ENCODE measurements at places on chromosomes 16 and 17.

GRCh38 chr17:4811471-4811870, 4.5 kb downstream of the PLD2 start:
- no peak for DNase-seq

- DNase-seq: no peak
These were observed 3.8 kb downstream of the HAGH start for GRCh38 chr16:1822801-1823200.

DNA sequence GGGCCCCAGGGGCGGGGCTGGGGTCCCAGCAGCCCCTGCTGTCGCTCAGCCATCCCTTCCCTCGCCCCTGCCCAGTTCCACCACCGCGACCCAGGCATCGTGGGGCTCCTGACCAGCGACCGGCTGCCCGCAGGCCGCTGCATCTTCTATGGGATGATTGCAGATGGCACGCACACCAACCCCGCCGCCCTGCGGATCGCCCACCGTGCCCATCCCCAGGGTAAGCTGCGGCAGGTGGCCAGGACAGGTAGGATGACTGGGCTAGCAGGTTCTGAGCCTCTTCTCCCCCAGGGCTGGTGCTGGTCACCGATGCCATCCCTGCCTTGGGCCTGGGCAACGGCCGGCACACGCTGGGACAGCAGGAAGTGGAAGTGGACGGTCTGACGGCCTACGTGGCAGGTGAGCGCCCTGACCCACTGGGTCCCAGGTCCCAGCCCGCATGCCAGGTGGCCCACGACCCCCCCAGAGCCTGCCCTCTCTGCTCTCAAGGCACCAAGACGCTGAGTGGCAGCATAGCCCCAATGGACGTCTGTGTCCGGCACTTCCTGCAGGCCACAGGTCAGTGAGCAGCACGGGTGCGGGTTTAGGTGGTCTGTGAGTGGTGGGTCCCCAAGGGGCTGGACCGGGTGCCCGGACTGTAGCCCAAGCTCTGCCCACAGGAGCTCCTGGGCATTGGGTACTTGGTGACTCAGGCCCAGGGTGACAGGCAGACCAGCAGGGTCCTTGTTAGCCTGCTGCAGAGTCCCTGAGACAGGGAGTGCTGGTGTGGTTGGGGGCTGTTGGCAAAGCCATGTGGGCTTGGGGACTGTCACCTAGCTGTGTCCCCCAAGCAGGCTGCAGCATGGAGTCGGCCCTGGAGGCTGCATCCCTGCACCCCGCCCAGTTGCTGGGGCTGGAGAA, 2.8 kb downstream of the CEMP1 start:
- no peak for DNase-seq

- DNase-seq: no peak
These were observed 33.3 kb upstream of the SRSF1 start for GRCh38 chr17:58040386-58040785.

GRCh38 chr16:87163637-87164036, 153.6 kb downstream of the C16orf95 start:
- no peak for DNase-seq

DNA sequence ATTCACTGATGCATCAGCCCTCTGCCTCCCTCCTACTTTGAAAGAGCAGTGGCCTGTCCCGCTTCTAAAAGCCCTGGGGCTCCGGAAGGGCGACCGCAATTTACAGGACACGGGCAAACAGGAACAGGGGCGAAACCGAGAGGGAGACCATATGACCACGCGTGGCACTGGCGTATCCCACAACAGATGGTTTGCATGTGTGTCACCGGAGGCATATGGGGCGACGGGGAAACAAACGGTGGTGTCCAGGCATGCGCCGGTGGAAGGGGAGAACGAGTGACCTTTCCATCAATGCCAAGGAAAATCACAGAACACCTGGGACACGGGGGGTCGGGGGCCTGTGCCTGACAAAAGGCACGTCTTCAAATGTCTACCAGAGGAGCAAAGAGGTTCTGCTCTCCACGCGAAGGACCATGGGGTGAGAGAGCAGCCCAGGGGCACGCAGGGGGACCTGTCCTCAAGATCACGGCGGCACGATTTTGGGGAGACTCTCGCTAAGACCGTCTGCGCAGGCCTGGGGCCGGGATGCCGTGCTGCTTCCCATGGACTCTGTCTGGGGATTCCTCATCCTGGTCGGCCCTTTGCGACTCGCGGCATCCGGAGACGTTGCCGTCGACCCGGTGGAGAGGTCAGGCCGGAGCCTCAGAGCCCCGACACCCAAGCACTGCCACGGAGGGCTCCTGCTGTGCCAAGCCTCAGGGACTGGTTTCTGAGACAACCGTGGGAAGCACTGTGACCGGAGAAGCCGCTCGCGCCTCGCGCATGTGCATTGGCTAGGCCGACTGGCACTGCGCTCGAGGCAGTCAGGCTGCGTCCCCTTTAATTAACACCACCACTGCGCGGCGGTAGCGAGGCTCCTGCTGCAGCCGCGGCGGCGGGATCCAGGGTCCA, 12.8 kb upstream of the KCNJ18 start:
- DNase-seq: peak; percentile 8

DNA sequence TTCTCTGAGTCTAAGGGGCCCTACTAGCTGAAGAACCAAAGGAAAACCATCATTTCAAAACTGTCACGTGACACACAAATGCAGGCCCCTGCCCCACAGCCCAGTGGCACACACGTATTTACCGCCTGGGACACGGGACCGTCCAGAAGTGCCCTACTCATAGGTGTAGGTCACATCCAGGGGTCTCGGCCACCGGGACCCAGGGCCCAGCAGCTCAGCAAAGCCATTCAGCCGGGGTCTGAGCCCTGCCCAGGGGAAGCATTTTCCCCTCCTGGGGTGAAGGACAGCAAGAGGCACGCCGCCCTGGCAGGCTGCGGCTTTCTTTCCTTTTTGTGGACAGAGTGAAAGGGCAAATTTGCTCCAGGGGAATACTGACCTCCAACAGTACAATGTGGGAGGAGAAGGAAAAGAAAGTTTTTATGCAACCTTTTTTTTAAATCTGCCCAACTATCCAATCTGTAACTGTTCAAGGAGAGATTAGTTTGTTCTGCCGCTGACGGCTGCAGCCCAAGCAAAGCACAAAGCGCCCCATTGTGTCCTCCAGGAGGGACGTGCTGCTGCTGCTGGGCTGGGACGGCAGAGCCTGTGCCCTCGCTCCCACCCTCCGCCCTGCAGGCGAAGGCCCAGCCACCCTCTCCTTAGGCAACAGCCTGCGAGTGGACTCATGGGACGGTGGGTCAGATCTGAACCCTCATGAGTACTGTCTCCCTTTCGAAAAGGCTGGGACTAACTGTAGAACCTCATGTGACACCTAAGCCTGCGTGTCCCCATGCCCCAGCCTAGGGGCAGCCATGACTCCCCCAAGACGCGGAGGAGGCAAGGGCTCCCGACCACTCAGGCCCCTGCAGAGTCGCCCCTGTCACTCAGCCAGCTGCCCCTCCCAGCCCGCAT, 21.3 kb downstream of the SLC7A5 start:
- DNase-seq: no peak

DNA sequence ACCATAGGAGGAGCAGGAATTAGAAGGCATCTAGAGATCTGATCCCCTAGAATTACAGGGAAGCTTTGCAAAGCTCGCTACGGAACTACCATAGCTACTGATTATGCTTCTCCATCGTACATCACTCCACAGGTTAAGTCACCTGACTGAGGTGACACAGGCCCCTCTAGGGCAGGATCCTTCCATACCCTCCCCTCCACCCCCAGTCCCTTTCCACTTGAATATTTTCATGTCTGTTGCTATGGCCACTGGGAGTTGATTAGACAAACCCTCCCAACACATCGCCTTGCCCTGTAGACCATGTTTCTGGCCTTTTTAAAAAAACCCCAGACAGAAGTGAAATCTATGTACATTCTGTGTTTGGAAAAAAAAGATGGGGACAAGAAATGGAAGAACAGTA, 287.1 kb downstream of the SOX9 start:
- DNase-seq: no peak

DNA sequence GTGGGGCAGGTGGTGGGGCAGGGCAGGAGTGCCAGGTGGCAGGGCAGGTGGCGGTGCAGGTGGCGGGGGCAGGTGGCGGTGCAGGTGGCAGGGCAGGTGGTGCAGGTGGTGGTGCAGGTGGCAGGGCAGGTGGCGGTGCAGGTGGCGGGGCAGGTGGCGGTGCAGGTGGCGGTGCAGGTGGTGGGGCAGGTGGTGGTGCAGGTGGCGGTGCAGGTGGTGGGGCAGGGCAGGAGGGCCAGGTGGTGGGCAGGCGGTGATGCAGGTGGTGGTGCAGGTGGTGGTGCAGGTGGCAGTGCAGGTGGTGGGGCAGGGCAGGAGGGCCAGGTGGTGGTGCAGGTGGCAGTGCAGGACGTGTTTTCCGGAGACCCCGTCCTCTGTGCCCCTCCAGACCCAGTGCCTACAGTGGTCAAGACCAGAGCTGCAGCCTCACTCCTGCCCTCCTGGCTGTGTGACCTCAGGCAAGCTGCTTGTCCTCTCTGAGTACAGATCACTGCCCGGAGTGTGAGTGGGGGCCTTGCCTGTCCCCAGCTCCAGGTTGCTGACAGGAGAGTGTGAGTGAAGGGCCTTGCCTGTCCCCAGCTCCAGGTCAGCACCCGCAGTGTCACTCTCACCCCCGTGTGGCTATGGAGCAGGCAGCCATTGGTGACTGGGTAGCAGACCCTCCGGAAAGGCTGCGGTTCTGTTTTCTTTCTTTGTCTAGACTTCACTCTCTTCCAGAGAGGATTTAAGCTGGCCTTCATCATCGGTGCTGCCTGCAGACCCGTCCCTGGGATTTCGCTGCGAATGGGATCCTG, 16.1 kb upstream of the NPTX1 start:
- no peak for DNase-seq

GRCh38 chr17:57493171-57493570, 236.8 kb downstream of the MSI2 start:
- DNase-seq: no peak

GRCh38 chr17:43475494-43476089, 8.2 kb upstream of the DHX8 start:
- no peak for DNase-seq

DNA sequence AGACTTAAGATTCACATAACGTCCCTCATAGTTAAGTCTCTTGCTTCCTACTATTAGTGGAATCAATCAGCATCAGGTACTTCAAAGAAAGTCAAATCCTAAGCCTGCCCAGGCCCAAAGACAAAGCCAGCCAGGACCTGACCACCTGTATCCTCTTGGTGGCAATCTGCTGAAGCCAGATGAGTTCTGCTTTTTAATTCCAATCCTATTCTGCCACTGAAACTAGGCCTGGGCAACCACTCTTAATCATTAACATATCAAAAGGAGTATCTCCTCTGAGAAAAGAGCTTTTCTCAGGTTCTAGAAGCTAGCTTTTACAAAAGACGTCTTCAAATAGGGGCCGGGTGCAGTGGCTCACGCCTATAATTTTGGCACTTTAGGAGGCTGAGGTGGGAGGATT, 15.1 kb upstream of the GLG1 start:
- DNase-seq: no peak

- no peak for DNase-seq
These were observed 17.9 kb upstream of the ATP2A3 start for GRCh38 chr17:3982113-3982512.
